ENCODE measurements at places on chromosomes 3 and 15.

DNA sequence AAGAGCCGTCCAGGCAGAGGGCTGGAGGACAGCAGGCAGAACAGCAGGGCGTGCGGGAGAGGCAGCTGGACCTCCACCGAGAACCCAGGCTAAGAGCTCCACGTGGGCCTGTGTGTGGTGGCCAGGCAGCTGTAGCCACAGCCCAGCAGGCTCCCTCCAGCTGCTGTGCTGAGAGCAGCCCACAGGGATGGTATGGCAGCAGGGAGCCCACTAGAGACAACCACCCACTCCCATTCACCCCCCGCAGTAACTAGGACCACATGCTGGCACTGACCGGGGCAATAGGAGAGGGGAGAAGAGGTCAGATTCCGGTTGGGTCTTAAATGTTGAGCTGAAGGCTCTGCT lies 25.6 kb upstream of the MUSTN1 start:
- DNase-seq: no peak

DNA sequence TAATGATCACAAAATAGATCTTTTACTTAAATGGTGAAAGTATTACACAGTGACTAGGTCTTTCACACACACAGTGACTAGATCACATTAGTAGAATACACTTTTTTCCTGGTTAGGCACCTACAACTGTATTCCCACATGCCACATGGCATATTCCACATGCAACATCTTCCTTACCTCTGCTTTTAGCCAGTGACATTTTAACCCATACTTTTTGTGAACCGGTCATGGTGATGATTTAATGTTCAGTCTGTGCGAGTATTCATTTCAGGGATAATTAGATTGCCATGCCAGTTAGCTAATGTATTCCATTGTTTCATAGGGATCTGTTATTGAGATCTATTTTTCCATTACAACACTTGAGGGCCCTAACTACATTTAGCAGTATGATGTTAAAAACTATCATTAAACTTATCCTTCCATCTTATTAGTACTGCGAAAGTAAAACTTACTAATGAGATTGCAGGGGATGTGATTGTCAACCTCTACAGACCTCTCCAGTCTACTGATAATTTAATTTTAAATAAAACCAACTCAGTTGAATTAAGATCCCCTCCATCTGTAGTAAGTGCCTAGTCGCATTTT lies 28.3 kb downstream of the TSEN2 start:
- no peak for DNase-seq

GRCh38 chr15:65066001-65066634 lies 1.7 kb downstream of the RASL12 start:
- DNase-seq: no peak

- no peak for DNase-seq
Observed at GRCh38 chr15:50042775-50043174, 76.3 kb downstream of the ATP8B4 start.

GRCh38 chr15:63203451-63204090 lies 14.2 kb downstream of the RAB8B start:
- no peak for DNase-seq

DNA sequence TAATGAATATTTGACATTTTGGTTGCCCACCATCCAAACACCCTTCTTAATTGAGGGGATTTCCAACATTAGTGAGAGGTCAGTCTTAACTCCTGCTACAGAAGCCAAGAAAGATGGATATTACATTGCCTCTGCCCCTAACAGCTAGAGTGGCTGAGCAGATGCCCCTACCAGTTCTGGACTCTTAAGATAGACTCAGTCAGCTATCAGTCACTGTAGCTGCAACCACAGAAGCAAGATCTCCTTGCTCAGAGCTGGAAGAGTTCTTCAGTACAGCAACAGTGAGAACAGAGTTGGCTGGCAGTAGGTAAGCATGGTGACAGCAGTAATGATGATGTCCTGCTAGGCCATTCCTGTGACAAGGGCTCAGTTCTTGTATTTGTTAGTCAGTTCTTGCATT lies 29.4 kb upstream of the TNFSF10 start:
- DNase-seq: no peak

DNA sequence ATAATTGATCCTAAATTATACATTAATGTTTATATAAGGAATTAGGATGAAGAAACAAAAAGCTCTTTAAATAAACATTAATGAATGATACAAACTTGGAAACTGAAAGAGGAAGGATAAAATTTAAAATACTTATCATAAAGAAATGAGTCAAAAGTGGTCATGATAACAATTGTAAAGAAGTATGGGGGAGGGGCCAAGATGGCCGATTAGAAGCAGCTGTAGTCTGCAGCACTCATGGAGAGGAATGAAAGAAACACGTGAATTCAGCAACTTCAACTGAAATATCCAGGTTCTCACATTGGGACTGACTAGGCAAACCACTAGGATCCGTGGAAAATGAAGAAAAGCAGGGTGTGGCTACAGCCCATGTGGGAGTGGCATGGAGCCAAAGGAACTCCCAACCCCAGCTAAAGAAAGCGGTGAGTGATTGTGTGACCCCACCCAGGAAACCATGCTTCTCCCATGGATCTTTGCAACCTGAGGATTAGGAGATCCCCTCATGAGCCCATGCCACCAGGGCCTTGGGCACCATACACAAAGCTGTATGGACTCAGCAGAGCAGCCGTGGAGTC lies 13.1 kb upstream of the CP start:
- no peak for DNase-seq

- no peak for DNase-seq
Observed at GRCh38 chr3:167480748-167481147, 6.9 kb upstream of the SERPINI2 start.

DNA sequence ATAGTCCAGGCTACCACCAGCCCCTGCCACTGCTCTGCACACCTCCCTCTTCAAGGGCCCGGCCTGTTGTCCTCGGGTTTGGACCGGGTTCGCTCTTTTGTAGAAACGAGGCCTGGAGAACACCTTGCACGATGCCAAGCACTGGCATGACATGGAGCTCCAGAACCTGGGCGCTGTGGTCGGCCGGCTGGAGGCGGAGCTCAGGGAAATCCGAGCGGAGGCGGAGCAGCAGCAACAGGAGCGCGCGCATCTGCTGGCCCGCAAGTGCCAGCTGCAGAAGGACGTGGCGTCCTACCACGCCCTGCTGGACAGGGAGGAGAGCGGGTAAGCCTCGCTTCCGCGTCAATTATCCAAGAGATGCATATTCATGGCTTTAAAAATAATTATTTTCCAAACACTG lies 72.4 kb downstream of the BFSP2 start:
- no peak for DNase-seq

GRCh38 chr3:40432793-40433192 lies 24.3 kb upstream of the RPL14 start:
- no peak for DNase-seq
